NCI-H446 (cell line): ENCODE measurements at places on chromosomes 12 and 14.

- peak; percentile 63 for DNase-seq
Measured at GRCh38 chr14:28765831-28766468, 637 bp upstream of the FOXG1 start.

GRCh38 chr12:49909826-49910225 is 6.1 kb upstream of the FAIM2 start:
- no peak for DNase-seq

GRCh38 chr14:93712838-93713724 is 75.2 kb downstream of the PRIMA1 start:
- no peak for DNase-seq

DNA sequence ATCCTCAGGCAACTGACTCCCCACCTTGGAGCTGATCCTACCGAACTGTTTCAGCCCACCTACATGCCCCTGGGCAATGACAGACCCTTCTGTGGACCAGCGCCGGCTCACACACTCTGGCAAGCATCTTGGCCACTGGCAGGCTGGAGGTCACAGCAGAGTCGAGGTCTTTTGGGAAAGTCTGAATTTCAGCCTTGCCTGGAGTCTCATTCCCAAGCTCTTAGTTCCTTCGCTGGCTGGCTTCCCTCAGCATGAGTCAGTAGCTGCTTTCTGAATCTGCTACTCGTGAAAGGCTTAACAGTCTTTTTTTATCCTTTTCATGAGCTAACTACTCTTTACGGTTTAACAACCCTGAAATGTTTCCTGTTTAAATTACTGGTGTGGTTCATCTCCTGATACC is 44.5 kb downstream of the ASCL4 start:
- DNase-seq, result no peak

DNA sequence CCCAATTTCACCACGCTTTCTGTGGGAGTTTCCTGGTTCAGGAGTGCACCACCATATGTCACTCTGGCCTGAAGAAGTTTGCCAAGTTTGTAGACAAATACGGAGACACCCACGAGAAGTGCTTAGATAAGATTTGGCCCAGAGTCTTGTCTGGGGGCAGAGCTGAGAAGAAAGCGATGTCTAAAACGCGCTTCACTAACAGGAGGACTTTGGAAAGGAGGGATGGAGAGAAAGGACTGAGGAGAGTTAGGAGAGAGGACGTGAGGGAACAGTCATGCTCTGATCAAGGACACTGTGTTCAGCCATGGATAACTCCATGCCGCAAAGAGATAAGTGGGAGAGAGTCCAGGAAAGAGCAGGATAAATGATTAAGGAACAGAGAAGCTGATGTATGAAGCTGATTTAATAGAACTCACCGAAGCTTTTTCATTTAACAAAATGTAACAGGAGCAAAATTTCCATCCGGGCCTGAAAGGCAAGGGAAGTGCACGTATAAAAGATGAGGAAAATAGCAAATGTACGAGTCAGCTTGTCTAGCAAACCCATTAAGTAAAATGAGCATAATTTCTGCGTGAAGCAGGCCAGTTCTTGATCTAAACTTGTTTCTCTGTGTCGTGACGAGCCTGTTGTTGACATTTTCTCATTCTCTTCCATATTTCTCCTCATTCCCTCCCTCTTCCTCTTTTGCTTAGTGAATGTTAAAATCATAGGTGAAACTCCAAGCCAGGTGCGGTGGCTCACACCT is 23.4 kb upstream of the MAP3K9 start:
- no peak for DNase-seq

- no peak for DNase-seq
Measured at GRCh38 chr14:100428727-100429126, 105.6 kb downstream of the SLC25A47 start.

GRCh38 chr14:92886337-92886736 is 36.6 kb upstream of the CHGA start:
- DNase-seq, result no peak

DNA sequence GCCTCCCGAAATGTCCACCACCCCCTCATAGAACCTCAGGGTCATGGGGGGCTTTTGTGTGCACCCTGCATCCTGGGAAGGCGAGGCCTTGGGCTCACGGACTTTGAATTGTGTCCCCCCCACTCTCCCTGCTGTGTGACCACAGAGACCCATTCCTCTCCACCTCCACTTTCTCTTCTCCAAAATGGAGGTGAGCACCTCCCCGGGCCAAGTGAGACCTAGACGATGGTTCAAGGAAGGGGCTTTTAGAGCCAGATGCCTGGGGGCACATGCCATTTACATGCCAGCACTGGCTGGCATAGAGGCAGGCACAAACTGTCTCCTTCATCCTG is 33.5 kb downstream of the CYP46A1 start:
- DNase-seq, result no peak

- DNase-seq, result peak; percentile 85
Measured at GRCh38 chr14:69129264-69129880, 23.5 kb downstream of the DCAF5 start.

- DNase-seq, result peak; percentile 50
Measured at GRCh38 chr12:77751939-77752338, 78.8 kb upstream of the NAV3 start.

GRCh38 chr14:63413009-63413408 is 94.3 kb upstream of the GPHB5 start:
- no peak for DNase-seq

- DNase-seq, result no peak
Measured at GRCh38 chr12:53399896-53400295, 19.9 kb downstream of the SP1 start.

DNA sequence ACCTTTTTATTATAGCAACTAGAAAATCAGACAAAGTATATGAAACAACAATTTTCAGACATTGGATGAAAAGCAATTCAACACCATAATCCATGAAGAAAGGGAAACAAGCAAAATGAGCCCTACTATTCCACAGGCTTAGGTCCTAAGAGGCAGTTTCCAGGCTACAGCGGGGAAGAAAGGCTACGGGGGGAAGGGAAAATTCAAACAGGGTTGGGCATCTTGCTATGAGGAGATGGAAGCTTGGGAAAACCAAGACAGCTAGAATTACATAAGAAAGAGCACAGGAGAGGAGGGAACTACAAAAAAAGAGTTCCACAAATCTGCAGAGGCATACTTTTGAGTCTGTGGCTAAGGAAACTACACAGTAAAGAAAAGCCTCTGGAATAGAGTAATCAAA is 356.0 kb upstream of the CLEC14A start:
- no peak for DNase-seq

GRCh38 chr14:76984787-76985375 is 43.6 kb downstream of the IRF2BPL start:
- DNase-seq, result no peak

DNA sequence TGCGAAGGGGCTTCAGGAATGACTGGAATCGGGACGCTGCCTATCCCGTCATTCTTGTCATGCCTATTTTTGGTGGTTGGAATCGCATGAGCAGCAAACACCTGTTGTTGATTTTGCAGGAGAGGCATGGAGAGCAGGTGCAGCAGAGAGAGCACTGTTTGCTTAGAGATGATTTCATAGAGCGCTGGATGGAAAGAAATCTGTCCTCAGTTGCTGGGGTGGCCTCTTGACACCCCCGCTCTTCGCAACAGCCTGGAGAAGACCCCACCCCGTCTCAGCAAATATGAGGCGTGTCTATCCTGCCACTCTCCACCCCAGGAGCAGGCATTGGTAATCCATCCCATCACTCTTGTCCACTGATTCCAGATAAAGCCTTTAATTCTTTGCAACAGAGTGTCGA is 19.3 kb upstream of the NCOR2 start:
- no peak for DNase-seq

GRCh38 chr14:99609245-99610170 is 5.5 kb upstream of the CCDC85C start:
- no peak for DNase-seq

DNA sequence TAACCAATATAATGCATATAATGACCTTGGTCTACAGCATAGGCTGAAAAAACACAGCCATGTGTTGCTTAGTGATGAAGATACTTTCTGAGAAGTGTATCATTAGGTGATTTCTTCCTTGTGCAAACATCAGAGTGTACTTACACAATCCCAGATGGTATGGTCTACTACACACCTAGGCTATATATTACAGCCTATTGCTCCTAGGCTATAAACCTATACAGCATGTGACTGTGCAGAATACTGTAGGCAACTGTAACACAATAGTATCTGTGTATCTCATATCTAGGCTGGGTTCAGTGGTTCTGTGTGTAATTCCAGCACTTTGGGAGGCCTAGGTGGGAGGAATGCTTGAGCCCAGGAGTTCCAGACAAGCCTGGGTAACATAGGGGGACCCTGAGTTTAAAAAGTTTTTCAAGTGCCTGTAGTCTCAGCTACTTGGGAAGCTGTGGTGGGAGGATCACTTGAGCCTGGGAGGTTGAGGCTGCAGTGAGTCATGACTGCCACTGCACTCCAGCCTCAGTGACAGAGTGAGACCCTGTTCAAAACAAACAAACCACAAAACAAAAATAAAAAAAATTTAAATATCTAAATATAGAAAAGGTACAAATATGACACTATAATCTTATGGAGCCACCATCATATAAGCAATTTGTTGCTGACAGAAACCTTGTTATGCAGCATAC is 66.6 kb downstream of the GRIP1 start:
- DNase-seq, result no peak

GRCh38 chr14:33534104-33534503 is 416.8 kb downstream of the EGLN3 start:
- no peak for DNase-seq

- DNase-seq, result no peak
Measured at GRCh38 chr14:105487986-105488777, 1.5 kb downstream of the CRIP1 start.

GRCh38 chr12:23534196-23534595 is 415.3 kb downstream of the SOX5 start:
- DNase-seq, result no peak

DNA sequence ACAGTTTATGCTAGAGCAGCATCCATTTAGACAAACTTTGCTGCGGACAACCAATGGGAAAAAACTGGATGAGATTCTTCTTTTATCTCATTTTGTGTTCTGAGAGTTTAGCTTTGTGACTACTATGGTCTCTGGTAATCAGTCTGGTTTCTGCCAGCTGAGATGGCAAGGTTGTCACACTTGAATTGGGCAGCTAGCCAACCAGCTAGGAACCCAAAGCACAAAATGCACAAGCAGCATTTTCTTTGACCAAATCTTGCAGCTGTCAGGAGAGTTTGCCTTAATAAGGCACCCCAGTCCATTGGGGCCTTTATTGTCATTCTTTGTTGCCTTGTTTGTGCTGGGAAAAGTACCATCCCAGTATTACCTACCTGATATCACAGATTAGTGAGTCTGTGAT is 34.0 kb upstream of the ETV6 start:
- DNase-seq, result no peak

DNA sequence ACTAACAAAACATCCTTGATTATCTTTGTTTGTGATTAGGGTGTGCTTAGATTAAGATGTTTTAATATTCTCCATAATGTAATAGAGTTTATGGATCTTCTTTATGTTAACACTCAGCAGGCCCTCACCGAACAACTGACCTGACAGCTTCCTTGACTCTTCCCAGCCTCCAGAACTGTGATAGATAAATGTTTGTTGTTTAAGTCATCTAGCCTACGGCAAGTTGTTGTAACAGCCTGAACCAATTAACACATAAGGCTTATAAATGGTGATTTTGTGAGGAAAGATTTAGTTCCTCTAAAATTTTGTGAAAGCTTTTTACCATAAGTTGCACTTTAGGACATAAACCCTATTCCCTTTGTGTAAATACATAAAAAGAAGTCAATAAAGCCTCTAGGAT is 156.5 kb upstream of the DCN start:
- no peak for DNase-seq

DNA sequence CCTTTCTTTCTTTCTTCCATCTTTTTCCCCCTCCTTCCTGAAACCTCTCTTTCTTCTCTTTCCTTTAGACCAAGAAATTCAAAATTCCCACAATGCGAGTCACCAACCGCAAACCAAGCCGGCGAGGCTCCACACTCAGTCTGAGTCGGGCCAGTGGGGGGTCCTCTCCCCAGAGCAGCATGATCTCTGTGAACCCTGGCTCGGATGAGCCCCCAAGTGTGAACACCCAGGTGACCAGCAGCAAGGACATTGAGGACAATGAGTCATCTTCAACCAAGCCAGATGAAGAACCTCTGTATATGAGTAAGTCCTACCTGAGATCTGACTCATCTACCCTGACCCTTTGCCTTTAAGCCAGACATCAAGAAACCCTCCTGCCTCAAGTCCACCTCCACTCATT is 88.6 kb upstream of the TMEM233 start:
- DNase-seq, result no peak

DNA sequence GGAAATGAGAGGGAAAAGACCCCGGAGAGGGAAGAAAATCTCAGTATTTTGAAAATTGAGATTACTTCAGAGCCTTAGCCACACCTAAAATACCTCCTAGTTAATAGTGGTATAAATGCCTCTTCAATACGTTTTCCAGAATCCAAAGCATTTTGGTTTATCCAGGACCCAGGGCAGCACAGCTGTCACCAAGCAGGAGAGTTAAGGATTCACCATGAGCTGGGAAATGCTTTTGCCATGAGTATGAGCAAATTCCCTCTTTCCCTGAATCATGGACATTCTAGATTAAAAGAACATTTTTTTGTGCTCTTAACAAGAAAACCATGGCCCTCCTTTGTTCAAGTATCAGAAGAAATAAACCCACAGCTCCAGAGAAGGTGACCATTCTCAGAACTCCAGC is 21.8 kb upstream of the RTRAF start:
- no peak for DNase-seq

DNA sequence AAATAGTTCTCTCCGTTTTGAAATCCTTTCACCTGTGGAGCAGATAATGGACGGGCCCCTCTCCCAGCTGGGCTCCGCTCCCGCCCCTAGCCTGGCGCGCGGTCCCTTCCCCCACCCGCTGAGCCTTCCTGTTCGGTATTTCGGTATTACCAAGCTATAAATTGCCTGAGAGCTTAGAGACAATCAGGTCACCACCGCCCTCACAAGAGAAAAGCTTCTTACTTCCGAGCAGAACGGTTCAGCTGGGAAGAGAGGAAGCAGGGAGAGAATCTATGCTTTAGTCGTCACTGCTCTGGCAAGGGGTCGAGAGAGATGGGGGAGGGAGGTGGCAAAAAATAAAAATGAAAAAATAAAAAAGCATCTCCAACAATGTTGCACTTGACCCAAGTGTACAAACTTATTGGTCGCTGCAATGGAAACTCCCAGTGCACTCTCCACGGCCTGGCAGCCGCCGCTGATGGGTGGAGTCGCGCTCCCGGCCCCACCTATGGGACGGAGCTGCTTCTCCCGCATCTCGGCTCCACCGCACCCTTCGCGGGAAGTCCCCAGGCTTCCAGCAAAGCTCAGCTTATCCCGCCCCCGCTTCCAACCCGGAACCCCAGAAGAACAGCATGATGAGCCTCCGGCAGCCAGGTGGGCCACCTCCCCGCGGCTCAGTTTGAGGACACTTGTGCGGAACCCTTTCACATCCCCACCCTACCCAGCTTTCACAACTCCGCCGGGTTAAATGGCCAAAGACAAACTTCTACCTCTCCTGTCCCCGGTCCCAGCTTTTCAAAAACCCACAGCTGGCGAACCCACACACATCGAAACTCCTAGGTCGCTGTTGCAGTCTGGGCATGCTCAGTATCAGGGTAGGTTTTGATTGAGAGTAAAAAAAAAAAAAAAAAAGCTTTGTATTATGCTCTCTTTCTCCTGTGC is 832 bp upstream of the SYT1 start:
- peak; percentile 37 for DNase-seq
